Iris pigment epithelial cell (primary cell): ENCODE measurements at places on chromosomes 6 and 20.

GRCh38 chr20:14711652-14712051 is 374.2 kb upstream of the FLRT3 start:
- peak; percentile 18 for DNase-seq

- peak; percentile 86 for DNase-seq
These were observed 432.2 kb downstream of the HTR1B start for GRCh38 chr6:77030929-77031674.

DNA sequence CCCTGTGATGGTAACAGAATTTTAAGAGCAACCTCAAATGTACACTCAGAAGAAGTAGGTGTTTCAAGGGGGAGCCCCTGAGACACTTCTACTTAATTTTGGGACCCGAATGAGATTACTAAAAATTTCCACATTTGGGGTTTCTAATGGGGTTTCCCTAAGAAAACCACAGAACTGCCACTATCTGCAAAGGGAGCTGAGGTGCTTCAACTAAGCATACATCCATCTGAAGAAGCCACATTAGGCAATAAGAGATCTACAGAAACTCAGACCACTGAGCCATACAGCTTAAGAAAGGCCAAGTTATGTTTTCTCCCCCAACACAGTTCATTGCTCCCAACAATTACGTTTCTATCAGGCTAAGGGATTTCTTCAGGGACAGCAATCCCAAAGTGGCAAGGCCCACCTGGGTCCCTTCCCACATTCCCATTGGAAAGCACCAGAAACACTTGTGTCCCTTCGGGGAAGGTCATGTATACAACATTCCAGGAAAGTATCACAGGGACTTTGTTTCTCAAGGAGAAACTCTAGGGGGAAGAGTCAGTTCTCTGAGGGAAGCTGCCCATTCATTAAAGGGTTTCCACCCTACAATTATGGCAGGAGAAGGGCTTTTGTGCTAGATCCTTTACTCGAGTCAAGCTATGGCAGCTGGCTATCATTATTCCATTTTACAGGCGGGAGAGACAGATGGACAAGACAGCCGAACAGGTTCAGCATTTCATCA is 5.0 kb downstream of the BCL2L1 start:
- no peak for DNase-seq

GRCh38 chr20:50233325-50234212 is 42.9 kb downstream of the CEBPB start:
- DNase-seq: no peak

GRCh38 chr20:57660922-57661745 is 40.9 kb upstream of the ZBP1 start:
- no peak for DNase-seq

DNA sequence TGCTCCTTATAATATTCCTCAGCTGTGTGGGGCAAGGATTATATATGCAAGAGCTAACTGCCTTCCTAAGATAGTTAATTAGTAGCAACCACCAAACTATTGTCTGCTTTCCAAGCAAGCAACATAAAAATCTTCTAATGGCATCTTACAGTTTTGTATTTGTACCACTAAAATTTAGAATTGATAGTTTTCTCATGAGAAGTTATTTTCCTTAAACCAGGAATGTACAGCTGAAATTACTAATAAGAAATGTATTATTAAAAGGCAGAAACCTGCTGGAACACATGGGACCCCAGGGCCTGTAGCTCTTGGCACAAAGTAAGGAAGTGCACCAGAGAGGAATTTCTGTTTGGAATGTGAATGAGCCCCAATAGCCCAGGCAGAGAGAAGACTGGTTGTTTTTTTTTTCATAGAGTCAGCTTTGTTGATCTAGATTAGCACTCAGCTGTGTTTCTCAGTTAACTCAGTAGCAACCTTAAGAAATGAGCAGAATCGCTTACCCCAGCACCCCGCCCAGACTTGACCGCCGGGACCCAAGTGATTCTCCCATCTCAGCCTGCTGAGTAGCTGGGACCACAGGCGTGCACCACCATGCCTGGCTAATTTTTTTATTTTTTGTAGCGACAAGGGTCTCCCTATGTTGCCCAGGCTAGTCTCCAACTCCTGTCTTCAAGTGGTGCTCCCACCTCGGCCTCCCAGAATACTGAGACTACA is 2.6 kb downstream of the MGME1 start:
- DNase-seq: peak; percentile 81

DNA sequence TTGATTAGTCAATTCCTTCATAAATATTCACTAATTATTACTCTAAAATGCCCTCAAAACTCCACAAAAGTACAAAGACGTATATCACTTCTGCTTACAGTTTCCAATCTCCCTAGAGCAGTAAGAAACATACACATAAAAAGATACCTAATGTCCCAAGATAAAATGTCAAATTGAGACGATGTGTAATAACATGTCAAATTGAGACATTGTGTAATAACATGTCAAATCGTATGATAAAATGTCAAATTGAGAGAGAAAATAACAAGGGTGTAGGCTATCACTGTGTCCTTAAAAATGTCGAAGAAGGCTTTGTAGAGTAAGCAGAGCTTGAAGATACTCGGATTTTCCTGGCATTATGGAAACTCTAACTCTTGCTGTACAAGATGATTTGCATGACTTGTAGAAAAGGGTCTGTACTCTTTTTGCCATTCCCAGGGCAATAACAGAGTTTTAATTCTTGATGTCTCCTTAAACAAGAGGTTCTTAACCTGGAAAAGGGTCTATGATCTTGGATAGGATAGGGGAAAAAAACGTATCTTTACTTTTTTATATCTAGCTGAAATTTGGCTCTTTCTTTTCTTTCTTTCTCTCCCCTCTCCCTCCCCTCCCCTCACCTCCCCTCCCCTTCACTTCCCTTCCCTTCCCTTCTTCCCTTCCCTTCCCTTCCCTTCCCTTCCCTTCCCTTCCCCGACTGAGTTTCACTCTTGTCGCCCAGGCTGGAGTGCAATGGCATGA is 67.7 kb upstream of the ADGRG6 start:
- DNase-seq: no peak

DNA sequence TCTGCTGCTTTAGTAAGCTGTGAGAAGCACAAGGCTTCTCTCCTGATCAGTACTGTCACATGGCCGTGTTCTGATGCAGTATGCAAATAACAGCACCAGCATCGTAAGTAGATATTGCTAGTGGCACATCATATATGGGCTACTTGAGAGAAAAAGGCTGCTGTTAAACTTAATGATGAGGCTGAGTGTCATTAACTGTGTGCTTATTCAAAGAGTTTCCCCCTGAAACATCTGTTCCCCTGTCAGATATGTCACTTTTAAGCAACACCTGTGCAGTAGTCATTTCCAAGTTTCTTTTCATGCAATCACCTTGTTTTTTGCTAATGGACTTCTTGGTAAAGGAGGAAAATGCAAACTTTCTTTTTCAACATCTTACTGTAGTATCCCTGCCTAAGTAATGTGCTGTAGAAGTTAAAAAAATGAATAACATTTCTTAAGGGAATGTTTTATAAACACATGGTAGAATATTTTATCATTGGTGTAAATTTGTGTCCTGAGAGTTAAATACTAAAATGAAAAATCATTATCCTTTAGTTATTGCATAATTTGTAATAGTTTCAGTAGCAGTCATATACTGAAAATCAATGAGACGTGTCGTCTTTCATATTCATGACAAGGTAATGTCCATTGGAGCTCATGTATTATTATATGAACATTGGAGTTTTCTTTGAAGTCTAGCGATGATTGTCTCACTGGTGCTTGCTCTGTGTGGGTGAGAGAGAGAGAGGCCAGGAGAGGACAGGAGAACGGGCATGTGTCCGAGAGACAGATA is 366.3 kb downstream of the CDKAL1 start:
- no peak for DNase-seq

GRCh38 chr20:53255102-53255710 is 283.0 kb downstream of the TSHZ2 start:
- DNase-seq: no peak

DNA sequence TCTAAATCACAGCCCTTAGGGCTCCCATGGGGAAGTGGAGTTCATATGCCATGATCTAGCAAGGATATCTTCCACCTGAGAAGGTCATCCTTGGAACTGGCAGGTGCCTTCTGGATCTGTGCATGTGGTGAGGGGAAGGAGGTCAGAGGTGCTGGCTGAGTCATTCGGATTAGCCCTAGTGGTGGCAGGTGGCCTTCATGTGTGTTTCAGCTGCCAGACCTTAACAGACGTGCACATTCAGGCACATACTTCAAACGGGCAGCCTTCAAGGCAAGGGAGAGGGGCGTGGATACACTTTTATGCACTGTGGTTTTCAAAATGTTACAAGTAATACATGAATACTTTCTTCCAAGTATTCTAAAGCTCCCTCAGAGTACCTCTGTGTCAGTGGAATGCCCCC is 51.2 kb downstream of the BMP6 start:
- no peak for DNase-seq

GRCh38 chr6:90420500-90420899 is 123.9 kb upstream of the BACH2 start:
- DNase-seq: no peak

- DNase-seq: no peak
These were observed 48.1 kb upstream of the MDGA1 start for GRCh38 chr6:37745748-37746147.

DNA sequence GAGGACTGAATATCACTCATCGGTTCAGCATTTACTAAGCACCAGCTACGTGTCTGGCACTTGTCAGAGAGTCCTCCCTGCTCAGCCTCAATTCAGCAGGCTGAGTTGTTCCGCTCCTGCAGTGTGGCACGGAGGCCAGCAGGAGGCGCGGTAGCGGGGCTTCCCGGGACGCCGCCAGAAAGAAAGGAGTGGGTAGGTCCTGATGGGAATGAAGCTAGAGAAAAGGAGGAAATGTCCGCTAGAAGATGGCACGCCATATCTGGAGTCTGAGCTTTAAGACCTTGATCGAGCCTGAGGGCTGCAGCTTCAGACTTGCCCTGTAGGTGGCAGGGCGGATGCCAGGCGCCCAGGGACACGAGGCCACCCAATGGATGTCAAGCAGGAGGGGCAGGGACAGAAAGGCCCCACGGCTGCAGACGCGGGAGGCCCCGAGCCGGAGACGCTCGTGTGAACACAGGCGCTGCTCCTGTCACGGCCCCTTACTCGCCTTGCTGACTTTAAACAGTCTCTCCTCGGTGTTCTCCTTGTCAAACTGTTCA is 18.7 kb downstream of the SERPINB6 start:
- DNase-seq: peak; percentile 67

DNA sequence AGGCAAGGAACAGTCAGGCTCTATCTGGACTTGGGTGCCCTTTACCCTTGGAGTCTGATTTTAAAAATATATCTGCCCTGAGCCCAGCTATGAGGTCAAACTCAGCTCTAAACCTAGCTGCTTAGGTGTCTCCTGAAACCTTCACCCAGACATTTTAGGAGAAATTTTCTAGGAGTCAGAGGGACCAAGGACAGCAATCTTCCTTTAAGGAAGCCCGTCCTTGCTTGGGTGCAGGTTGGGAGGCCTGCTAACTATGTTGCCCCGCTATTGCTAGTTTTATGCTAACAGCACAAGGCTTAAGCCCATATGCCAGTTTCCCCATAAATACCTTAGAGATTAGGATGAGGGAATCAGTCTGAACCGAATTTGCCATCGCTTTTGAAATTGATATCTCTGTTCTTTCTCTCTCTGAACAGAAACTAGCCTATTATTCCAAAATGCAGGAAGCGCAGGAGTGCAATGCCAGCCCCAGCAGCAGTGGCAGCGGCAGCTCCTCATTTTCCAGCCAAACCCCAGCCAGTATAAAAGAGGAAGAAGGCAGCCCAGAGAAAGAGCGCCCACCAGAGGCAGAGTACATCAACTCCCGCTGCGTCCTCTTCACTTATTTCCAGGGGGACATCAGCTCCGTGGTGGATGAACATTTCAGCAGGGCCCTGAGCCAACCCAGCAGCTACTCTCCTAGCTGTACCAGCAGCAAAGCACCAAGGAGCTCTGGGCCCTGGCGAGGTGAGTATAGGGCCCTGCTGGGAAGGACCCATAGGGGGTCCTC is 2.6 kb downstream of the VGLL2 start:
- no peak for DNase-seq

GRCh38 chr6:160986851-160987250 is 4.7 kb upstream of the MAP3K4 start:
- DNase-seq: no peak

GRCh38 chr6:166803471-166803870 is 152.9 kb downstream of the RNASET2 start:
- DNase-seq: no peak
